ENCODE measurements at places on chromosomes 3 and 15.

- no peak for DNase-seq
These were observed 183.6 kb downstream of the ATP10A start for GRCh38 chr15:25679492-25679891.

DNA sequence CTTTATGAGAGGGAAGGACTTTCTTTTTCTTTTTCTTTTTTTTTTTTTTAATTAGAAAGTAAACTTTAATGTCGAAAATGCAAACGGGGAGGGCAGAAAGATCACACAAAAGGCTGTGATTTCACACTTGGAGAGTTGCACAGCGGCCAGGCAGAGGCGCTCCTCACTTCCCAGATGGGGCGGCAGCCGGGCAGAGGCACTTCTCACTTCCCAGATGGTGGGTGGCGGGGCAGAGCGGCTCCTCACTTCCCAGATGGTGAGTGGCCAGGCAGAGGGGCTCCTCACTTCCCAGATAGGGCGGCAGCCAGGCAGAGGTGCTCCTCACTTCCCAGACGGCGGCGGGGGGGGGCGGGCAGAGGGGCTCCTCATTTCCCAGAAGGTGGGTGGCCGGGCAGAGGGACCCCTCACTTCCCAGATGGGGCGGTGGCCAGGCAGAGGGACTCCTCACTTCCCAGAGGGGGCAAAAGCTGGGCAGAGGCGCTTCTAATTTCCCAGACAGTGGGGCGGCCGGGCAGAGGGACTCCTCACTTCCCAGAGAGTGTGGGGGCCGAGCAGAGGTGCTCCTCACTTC, 88.6 kb downstream of the ATP2B2 start:
- DNase-seq, result no peak

GRCh38 chr15:71136793-71137518, 21.7 kb downstream of the THSD4 start:
- DNase-seq, result no peak

DNA sequence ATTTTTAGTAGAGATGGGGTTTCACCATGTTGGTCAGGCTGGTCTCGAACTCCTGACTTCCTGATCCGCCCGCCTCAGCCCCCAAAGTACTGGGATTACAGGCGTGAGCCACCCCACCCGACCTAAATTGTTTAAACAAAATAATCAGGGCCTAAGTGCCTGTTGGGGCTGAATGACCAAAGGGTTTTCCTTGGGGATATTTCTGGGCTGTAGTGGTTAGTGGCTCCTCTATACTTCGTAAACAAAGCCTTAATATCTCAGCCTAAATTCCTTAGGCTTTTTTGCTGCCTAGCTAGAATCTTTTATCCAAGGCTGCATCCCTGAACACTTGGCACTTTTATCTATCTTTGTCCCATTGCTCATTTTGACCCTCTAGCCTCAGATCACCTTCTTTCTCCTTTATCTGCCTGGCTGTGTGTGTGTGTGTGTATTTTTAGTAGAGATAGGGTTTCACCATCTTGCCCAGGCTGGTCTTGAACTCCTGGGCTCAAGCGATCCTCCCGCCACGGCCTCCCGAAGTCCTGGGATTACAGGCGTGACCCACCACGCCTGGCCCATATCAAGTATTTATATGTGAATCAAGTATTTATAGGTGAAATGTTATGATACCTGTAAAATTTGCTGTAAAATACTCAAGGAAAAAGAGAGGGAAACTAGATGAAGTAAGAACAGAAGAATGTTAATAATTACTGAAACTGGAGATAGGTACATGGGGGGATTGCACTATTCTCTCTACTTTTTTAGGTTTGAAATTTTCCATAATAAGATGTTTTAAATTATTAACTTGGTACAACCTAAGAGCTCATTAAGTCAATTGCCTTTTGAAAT, 1.8 kb downstream of the NUSAP1 start:
- peak; percentile 15 for DNase-seq

DNA sequence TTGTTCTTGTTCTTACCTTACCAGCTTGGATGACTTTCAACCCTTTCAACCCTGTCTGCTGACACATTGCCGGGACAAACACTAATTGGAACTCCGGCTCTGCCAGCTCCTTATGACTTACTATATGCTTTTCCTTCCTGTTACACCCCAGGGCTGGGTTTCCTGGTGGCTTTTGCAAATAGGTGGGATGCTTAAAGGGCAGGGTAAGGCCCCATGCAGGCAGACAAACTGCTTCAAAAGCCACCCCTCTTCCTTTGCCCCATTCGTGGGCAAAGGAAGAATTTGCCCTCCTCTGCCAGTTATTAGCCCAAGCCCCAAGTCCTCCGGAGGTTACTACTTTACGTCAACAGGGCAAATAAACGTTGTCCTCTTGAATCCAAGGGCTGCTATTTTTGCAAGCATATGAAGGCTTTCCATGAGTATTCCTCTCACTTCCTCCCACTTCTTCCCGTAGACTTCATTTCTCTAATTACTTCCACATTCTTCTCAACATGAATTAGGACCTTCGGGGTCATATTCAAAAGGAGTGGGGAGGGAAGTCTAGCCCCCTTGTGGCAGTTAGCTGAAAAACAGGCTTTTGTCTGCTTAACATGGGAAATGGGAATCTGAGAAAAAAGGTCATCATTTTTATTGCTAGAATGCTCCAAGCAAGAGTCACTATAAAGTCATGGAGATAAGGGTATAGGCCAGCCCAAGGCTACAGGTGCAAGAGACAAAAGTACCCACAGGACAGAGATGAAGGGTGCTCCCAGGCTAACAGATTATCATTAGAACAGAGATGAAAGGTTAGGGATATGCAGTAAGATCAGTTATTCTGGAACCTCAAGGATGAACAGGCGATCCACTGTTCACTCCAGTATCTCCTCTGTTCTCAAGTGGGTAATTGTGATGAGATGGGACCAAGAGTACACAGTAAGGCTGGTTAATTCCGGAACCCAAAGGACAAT, 56.3 kb upstream of the FSTL1 start:
- peak; percentile 53 for DNase-seq

- no peak for DNase-seq
These were observed 457.1 kb downstream of the NTRK3 start for GRCh38 chr15:87799428-87799827.

DNA sequence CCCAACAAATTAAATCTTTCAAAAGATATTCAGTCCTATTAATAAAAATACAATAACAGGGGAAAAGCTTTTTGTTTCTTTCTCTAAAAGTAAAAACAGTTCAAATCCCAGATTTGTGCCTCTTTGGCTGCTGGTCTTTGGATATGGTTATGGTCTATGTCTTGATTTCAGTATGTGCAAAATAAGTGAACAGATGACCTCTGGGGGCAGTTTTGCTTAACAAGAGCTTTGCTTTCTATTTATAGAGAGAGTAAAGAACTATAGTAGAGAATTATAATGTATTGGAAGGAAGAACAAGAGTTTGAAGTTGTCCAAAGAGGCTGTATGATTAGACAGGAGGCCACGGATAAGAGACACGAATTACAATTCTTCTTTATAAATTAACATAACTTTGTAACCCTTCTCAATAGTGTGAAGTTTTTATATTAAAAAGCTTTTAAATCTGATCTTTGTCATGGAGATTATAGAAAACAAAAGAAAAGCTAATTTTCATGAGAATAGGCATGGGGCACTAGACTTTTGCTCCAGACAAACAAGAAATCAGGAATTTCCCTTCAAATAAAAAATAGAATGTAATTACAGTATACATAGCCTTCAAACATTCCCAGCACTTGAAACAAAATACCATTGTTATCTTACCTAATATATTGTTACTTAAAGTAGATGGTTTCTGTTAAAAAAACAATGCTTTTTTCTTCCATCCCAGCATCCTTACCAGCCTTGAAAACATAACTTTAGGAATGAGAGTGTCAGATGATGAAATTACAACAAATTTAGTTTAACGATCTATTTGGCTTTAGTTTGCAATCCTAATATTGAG, 432.7 kb upstream of the ARHGEF26 start:
- no peak for DNase-seq

DNA sequence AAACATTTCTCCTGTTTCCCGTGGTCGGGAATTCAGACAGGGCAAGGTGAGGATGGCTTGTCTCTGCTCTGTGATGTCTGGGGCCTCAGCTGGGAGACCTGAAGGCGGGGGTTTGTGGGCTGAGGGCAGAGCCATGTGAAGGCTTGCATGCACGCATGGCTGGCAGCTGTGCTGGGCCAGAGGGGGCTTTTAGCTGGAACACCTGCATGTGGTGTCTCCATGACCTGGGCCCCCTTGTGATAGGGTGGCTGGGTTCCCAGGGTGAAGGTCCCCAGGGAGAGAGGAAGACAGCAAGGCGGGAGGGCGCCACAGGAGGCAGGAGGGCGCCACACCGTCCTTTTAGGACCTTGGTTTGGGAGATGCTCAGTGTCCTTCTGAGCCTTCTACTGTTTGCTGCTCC, 101.6 kb upstream of the PRR23E start:
- no peak for DNase-seq

DNA sequence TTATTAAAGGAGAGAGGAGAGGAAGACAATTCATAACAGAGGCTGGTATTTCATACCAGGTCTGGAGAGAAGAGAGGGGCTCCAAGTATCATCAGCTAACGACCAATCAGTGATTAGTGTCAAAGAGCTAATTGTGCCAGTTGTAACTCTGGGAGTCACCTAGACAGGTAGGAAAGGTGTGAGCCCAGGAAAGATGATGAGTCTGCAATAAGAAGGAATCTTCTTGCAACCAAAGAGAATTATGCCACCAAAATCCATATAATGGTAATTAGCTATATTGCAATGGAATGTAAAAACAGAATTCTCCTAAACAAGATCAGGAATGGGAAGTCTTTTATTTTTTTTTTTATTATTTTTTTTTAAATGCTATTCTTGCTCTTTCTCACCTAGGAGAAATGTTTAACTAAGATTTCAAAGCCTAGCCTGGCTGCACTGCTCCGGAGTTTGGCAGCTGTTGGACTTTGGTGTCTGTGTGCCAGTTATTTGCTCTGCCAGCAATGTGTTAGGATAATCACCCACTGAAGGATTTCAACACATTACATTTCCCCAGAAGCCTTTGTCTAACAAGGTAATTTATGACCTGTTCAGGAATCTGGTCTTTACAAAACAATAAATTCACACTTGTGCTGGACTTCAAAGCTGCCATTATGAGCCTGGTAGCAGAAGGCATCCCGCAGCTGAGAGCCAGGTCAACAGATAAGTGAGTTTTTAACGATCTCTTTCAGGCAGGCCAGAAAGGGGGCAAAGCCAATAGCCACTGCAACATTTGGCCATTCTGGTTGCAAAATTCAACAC, 89.4 kb downstream of the FOXB1 start:
- DNase-seq, result no peak

DNA sequence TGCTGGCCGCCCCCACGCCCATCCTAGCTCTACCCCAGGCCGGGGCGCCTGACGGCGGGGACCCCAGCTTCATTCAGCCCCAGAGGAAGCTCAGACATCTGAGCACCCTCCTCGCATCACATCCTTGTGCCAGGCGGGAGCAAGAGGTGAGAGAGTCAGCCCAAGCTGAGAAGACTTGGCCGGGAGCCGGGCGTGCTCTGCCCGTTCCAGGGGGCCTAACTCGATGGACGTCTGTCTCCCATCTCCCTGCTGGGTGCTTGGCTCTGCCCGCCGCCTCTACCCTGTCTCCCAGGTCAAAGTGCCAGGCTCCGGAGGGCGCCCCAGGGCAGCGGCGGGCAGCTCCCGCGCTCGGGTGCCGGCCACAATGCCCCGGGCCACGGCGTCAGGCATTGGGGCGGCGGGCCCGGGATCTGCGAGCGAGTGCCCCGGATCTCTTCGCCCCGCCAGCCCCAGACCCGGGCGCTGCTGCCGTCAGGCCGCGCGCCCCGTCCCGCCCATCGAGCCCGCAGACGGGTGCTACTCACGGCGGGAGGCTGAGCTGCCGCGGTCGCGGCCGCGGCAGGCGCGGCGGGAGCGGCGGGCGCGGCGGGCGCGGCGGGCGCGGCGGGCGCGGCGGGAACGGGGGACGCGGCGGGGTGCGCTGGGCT, 388 bp downstream of the DAPK2 start:
- DNase-seq, result no peak

GRCh38 chr3:179526482-179526881, 36.2 kb upstream of the ACTL6A start:
- DNase-seq, result no peak

DNA sequence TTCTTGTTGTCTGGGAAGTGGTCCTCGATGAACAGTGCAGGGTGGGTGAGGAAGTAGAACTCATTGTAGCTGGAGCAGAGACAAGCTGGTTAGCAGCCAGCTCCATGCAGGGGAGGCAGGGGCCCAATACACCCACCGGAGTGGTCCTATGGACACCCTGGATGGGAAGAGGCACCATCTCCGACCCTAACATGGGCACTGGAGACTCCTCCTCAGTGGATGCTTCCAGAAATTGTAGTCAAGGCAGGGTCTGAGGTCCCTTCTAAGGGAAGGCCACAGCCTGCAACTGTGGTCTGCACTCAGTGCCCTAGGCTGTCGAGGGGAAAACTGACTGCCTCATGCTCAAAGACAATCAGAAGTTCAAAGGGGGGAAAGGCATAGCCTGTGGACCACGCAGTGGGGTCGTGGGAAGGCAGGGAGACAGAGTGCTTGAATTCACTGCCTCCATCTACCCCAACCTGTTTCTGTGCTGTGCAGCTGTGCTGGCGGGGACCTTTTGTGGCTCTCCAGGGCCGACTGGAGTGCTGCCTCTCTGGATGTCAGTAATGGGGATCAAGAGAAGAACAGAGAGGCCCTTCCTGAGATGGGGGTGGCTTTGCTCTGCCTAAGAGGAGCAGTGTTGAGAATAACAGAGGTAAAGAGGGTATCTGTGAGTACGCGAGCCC, 41.9 kb downstream of the KY start:
- DNase-seq, result no peak

GRCh38 chr15:33860754-33861153, 107.5 kb upstream of the CHRM5 start:
- DNase-seq, result no peak

DNA sequence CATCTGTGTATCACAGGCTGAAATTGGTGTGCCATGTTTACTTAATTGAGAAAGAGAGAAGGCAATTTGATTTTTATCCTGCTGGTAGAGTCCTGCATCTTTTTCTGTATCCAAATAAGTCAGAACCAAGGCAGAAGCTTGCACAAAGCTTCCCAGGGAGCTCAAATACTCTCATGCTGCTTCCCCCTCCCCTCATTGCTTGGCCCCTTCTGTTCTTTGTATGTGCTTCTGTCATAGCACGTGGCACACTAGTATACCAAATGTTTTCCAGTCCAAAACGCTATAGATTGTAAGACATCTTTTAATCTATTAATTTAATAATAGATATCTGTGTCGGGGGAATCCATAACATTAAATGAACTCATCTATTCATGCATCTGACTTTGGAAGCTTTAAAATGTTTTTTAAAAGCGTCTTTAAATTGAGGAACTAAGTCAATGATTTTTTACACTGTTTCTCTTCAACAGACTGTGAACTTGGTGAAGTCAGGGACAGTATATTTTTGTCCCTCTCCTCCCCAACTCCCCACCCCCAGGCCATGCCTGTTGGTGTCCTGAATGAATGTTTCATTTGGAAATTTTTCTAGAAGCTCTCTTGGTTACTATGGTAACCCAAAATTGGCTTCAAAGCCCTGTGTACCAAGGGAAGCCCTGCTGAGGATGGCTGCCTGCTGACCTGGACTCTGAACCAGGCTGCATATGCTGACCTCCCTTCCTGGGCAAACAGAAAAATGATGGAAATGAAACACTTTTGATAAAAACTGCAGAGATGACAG, 26.2 kb upstream of the SLC35G2 start:
- no peak for DNase-seq

GRCh38 chr3:116161575-116162525, 283.4 kb downstream of the LSAMP start:
- no peak for DNase-seq

Data from NCI-H526 treated with DMSO at 0.1 percent for 48 hours (cell line).